ENCODE measurements at places on chromosomes 13 and 19. TPM values are rescaled to one million over a fixed set of nuclear protein-coding genes. Genes with fewer than 3 reads are reported as not detected.

Gene NCR1
- total RNA-seq: not detected

Gene TPTE2
- total RNA-seq: not detected

Gene C5AR1
- total RNA-seq: 1.2 TPM

DNA sequence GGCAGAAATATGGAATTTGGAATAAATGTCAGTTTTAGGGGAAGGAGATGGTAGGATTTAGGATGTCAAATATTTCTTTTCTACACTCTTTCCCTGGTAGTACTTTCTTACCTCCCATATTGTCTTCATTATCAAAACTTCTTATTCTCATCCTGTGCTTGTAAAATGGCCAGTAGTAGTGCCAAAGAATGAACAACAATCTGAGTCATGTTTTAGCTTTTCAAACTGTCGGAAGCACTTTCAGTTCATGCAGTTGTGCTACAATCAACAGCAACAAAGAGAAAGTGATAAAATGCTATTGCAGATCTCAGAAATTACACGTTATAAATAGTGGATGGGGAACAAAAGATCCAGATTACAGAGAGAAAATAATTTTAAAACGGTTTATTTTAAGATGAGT is 193.7 kb upstream of the RXFP2 start:
- DNase-seq: no peak

DNA sequence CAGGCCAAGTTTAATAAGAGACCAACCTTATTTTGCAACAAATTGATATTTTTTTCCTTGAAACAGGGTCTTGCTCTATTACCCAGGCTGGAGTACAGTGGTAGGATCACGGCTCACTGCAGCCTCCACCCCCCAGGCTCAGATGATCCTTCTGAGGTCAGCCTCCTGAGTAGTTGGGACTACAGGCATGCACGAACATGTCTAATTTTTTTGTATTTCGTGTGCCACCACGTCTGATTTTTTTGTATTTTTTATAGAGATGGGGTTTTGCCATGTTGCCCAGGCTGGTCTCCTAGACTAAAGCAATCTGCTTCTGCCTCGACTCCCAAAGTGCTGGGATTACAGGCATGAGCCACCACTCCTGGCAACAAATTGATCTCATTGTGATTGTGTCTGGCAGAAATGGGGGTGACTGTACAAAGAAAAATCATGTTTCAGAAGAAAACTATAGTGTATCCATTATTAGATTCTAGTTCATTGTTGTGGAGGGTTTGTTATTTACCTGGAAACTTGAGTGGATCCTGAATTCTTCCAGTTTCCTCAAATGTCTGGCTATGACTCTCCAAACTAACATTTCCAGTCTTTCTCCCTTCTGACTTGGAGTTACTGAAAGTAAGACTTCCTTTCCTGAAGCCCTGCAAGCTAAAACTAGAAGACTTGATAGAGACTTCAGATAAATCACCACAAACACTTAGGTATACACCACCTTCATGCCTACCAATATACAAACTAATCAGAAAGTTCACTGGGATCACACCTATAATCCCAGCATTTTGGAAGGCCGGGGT is 17.3 kb upstream of the AKT2 start:
- DNase-seq: no peak

Measured in tongue (tissue), 3 donors.